ENCODE measurements at places on chromosomes 5 and 9. TPM values are rescaled to one million over a fixed set of nuclear protein-coding genes. Genes with fewer than 3 reads are reported as not detected.

- no peaks in the 10 kb centered on the region for H3K27me3 ChIP-seq
- no peaks in the 10 kb centered on the region for H3K36me3 ChIP-seq
- no peak for DNase-seq
These were observed 194.8 kb downstream of the SPOCK1 start for GRCh38 chr5:137304226-137304874.

DNA sequence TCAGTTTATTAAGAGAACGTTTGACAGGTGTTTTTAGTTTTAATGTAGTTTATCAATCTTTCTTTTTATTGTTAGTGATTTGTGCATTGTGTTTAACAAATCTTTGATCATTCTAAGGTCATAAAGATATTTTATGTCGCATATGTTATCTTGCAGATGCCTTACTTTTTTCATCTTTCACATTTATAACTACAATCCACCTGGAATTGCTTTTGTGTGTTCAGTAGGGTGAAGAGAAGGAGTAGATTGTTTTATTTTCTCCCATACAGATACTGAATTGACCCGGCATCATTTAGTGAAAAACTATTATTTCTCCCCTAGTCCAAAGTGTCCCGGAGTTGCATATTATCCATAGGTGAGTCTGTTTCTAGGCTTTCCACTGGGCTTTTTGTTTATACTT, 179.4 kb upstream of the RGMB start:
- no peak for DNase-seq
- no peak overlapping the region for H3K4me3 ChIP-seq
- no peaks in the 10 kb centered on the region for H3K36me3 ChIP-seq

GRCh38 chr9:18073002-18073401, 401.0 kb upstream of the ADAMTSL1 start:
- H3K4me1 ChIP-seq = peaks cover 3% of the 10 kb centered on the region
- H3K36me3 ChIP-seq = no peaks in the 10 kb centered on the region
- H3K27me3 ChIP-seq = no peaks in the 10 kb centered on the region
- DNase-seq = no peak
- H3K4me3 ChIP-seq = no peak overlapping the region

The SLC35A4 gene
- total RNA-seq = 17.4 TPM

The PCDHGA9 gene
- total RNA-seq = 6.2 TPM

The MED7 gene
- total RNA-seq = 11.6 TPM
